ENCODE measurements at places on chromosomes 1 and 21.

GRCh38 chr1:5720936-5721335 lies 271.3 kb downstream of the NPHP4 start:
- no peak for DNase-seq

DNA sequence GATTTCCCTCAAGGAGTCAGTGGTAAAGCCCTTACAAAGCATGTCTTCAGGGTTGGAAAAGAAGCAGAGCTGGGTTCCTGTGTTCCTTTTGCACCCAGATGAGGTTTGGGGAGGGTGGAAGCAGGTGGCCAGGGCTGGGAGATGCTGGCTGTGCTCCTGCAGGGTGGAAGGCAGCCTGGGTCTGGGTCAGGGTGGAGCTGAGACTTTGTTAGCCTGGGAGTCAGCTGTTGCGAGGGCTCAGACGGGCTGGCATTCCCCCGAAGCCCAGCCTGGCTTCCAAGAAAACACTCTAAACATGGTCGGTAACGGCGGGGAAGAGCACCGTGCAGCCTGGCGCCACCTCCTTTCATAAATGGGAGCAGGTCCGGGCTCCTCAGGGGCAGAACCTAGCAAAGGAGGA lies 43.7 kb upstream of the EPS8L3 start:
- DNase-seq: no peak

- no peak for DNase-seq
Observed at GRCh38 chr1:30108186-30108585, 615.2 kb downstream of the MATN1 start.

- DNase-seq: no peak
Observed at GRCh38 chr21:45353200-45353599, 51.8 kb upstream of the COL18A1 start.

DNA sequence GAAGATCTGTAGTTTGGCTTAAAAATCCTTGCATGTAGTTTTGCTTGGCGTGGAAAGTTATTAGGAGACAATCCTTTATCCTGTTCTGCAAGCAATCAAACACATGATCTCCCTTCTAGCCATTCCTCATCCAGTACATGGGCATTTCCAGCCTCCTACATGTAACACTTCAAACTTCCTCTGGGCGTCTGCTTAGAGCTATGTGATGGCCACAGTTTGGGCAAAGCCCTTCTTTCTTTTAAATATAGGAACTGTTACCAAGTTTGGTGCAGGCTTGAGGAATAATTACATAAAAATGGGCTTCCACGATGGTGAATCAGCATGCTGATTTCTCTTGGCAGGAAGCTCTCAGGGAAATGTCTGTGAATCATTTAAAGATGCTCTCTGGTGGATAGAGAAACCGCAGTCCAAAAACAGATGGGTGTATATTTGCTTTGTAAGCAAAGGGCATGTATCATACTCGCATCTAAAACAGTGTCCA lies 176.9 kb upstream of the FMN2 start:
- no peak for DNase-seq

- DNase-seq: no peak
Observed at GRCh38 chr1:189701606-189702005, 776.1 kb downstream of the BRINP3 start.

GRCh38 chr1:155279268-155279667 lies 2.0 kb downstream of the HCN3 start:
- DNase-seq: no peak

- DNase-seq: no peak
Observed at GRCh38 chr1:214833178-214833756, 230.3 kb downstream of the CENPF start.

DNA sequence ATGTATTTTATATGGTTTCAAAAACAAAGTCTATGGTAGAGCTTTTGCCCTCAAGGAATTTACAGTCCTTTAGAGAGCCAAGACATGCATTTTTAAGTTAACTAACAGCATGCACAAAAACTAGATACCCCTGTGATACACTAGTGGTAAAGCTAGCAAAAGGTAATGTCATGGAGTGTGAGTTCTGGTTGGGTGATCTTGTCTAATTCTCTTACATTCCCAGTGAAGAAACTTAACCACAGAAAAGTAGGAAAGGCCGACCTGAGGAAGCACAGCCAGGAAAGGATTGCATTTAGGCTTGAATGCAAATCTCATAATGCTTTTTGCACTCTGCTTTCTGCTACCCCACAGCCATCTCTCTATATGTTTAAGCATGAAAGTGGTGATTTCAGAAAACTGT lies 202.2 kb downstream of the ROR1 start:
- no peak for DNase-seq

DNA sequence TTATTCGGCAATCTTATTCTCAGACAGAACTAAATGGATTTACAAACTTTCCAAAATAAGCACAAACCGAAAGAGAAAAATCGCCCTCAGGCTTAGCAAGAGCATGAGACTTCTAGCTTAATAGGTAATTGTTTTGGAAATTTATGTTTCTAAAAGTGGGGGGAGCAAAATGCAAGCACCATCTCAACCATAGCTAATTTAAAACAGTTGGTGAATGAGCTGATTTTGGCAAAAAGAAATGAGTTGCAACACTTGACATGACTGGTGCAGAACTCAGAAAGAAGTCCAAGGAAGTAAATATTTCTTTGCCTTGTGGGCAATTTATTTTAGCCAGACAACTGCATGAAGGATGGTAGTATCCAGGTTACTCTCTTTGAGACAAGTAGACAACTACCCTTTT lies 71.5 kb upstream of the PTGFR start:
- DNase-seq: no peak

GRCh38 chr21:46550116-46550941 lies 54.6 kb downstream of the S100B start:
- peak; percentile 15 for DNase-seq

DNA sequence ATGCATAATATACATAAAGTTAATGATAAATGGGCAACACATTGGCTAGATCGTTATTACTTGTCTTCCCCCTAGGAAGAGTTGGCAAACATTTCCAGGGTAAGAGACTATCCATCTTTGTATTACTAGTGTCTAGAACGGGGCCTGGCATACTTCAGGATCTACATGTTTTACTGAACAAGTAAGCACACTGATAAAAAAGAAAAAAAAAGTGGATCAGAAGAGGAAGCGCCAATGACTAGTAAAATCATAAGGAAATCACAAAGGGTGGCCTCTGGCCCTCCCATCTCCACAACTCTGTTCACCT lies 482 bp downstream of the TM2D1 start:
- no peak for DNase-seq

GRCh38 chr1:185969524-185969991 lies 235.4 kb downstream of the HMCN1 start:
- DNase-seq: no peak

- DNase-seq: no peak
Observed at GRCh38 chr1:12069623-12070244, 6.6 kb downstream of the TNFRSF8 start.

- no peak for DNase-seq
Observed at GRCh38 chr21:39137248-39138178, 45.7 kb downstream of the PSMG1 start.

GRCh38 chr21:43889069-43889468 lies 24.0 kb downstream of the AGPAT3 start:
- DNase-seq: no peak

GRCh38 chr1:197567442-197567841 lies 207.8 kb downstream of the DENND1B start:
- no peak for DNase-seq

- peak; percentile 56 for DNase-seq
Observed at GRCh38 chr1:234579967-234580366, 30.0 kb downstream of the IRF2BP2 start.

DNA sequence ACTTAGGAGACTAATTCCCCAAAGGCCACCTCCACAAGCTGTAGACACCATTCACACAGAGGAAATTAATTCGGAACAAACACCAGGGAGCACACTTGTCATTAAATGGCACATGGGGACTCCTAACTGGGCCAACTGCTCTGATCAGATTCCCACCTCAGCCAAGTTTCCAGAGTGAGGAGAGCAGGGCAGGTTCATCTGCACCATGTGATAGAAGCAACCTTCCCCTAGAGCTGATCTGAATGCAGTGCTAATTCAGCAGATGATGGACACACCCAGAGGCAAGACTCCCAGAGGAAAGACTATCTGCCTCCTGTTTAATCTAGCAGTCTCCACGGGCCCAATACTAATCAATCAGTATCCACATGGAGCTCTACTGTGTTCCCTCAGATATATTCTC lies 147.0 kb downstream of the VAV3 start:
- DNase-seq: no peak

GRCh38 chr1:230348386-230349019 lies 77.6 kb downstream of the PGBD5 start:
- DNase-seq: no peak

- DNase-seq: no peak
Observed at GRCh38 chr21:17674106-17674505, 61.4 kb upstream of the BTG3 start.

DNA sequence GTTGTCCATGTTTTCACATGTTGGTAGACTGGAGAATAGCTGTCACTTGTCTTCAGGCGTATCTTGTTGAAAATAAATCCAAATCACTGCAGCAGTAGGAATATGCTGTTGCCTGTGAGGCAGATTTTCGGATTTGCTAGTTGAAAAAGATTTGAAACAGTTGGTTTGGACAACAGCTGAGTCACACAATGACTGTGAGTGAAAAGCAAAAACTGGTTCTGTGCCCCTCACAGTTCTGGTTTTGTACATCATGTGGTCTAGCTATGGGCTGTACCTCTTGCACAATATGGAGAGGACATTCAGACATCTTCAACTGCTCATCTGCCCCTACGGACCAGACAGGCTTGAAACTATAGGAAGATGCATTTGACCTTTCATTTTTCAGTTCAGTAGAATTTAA lies 1.8 kb downstream of the ARF1 start:
- no peak for DNase-seq

- peak; percentile 33 for DNase-seq
Observed at GRCh38 chr1:234322979-234323378, 50.3 kb upstream of the COA6 start.

- no peak for DNase-seq
Observed at GRCh38 chr1:29984862-29985605, 738.4 kb downstream of the MATN1 start.

DNA sequence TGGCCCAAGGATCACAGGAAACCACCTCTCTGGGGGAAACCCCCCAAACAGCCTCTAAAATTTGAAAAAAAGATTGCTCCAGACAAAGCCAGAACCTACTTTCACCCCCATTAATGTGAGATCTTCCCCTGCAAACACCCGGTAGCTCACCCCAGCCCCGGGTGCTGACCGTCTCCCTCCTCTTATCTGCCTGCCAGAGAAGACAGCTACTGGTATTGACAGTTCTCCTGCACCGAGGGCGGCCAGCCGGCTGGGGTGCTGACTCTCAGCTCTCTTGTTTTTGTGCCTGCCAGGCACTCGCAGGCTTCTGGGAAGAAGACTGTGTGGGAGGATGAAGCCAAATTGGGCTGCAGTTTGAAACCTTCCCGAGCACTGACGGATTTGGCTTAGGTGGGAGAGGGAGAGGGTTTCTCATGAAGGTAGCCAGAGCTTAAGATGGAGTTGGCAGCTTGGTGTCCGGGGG lies 48.2 kb downstream of the RASSF5 start:
- peak; percentile 17 for DNase-seq

DNA sequence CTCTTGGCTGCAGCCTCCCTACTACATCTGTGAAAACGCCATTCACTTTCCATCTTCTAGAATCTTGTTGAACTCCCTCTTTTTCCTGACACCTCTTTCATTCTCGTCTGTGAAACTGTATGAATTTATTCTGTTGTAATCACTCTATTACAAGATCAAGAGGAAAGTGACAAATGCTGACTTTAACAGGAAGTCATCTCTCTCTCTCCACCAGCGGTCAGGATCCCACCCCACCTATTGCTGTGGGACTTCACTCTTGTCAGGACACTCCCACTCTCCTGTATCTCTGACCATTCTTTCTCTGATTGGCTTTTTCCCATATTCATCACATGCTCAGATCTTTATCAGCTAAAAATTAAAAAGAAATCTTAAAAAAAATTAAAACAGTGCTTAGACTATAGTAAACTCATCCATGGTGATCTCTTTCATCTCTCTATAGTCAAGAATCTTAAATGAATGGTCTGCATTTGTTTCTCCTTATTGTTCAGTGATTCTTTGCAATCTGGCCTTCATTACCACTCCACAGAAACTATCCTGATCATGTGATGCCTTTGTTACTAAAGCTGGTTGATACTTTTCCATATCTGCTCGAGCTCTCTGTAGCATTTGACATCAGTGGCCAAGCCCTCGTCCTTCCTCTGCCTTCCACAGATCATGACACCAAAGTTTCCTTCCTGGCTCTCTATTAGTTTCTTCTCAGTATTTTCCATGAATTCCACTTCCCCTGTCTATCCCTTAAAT lies 113.6 kb downstream of the UCHL5 start:
- no peak for DNase-seq

DNA sequence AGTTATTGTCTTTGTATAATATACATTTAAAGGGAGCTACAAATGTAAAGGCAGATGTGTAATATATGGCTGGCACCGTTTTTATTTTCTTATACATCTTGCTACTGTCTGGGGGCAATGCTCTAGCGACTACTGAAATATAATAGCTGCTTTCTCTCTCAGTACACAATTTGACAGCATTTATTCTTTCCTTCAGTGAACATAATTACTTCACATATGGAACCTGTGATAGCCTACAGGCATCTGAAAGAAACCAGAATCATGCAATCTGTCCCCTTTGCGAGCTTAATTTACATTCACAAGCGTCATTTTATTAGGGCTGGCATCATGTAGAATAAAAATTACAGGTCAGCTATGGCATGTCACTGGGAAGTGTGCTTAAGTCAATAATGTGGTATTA lies 557.5 kb upstream of the PTBP2 start:
- no peak for DNase-seq

Measured in germinal center (tissue), 1 donor.